ENCODE measurements at places on chromosomes 2 and 18.

GRCh38 chr2:208065476-208065875 is 40.1 kb upstream of the PLEKHM3 start:
- no peak for DNase-seq

DNA sequence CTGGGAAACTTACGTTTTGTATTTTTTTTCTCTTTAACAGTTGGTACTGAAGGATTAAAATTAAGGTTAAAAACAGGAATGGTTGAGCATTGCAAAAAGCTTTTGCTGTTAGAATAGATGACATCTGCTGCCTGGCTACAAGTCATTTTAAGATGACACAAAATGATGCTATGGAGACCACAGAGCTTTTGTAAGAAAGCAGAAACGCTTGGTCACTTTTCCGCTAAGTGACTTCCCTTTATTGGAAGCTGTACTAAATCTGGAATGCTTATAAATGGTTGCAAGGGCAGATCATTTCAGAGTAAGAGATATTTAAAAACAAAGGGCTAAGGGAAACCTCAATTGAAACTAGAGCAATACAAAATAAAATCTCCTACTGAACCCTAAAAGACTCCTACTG is 544.0 kb downstream of the STK39 start:
- DNase-seq = no peak

GRCh38 chr2:96848264-96848663 is 4.4 kb upstream of the ANKRD23 start:
- no peak for DNase-seq

DNA sequence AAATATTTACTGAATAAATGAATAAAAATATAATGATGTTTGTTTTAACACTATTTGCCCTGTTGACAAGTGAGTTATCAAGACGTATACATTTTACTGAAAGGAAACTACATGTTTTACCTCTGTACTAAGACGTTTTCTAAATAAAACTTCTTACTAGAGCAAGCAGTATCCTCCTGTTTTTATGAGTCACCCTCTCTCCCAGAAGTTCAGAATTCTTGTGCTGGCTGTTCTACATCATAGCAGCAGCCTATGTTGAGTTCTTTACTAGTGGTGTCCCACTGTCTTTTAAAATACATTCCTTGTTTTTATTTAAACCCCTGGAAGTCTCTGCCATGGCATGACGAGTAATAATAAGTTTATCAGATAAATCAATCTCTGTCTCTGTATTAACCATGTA is 297.4 kb downstream of the CALCRL start:
- DNase-seq = no peak

DNA sequence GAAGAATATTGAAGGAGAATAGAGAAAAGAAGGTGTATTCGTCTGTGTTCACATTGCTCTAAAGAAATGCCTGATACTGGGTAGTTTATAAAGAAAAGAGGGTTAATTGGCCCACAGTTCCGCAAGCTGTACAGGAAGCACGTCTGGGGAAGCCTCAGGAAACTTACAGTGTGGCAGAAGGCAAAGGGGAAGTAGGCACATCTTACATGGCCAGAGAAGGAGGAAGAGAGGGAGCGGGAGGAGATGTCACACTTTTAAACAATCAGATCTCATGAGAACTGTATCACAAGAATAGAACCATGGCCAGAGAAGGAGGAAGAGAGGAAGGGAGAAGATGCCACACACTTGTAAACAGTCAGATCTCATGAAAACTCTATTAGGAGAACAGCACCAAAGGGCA is 159.6 kb upstream of the TPO start:
- no peak for DNase-seq

GRCh38 chr2:234986390-234986789 is 34.6 kb downstream of the SH3BP4 start:
- DNase-seq = no peak

GRCh38 chr2:217465100-217465499 is 537.7 kb downstream of the TNS1 start:
- DNase-seq = no peak

GRCh38 chr2:239002954-239003623 is 155.2 kb downstream of the TWIST2 start:
- DNase-seq = no peak

DNA sequence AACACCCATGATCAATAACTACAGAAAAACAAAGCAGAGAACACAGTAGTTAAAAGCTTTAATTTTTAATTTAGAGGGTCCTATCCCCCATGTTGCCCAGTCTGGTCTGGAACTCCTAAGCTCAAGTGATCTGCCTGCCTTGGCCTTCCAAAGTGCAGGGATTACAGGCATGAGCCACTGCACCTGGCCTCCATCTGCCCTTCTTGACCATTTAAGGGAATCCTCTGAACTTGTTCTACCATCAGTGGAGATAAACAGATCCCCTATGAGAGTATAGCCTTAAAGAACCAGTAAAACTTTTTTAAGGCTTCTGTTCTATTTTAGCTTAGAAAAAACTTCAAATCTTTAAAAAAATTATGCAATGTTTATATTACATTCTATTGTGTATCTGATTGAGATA is 13.5 kb upstream of the ATP5MC3 start:
- no peak for DNase-seq

- DNase-seq = no peak
Measured at GRCh38 chr2:238668426-238668825, 179.5 kb upstream of the TWIST2 start.

DNA sequence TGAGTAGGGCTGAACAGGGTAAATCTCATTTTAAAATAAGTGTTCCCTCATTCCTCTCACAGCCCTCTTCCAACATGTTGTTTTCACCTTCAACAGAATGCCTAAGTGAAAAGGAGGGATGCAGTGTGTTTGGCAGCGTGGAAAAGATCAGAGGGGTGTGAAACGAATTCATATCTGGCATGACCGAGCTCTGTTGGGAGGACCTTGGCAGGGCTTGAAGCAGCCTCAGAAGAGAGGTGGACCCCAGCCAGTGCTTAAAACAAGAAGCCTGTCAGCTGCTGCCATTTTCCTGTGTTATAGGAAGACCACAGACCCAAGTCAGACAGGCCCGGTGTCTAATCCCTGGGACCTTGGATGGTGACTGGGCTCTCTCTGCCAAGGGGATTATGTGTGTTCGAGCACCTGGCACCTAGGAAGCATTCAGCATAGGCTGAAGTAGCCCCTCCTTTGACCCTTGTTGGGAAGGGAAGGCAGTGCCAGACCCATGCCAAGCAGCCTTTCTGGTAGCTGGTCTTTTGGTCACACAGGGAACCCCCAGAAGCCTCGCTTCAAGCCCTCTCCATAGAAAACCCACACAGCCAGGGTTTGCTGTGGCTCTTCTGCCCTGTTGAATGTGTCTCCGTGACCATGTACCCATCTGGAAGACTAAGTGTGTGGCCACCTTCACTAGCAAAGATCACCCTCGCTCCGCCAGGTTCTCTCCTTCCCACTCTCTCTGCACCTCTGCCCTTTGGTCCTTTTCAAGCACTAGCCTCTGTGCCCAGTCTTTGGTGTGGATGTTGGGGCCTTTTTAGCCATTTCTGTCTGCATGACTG is 87.5 kb upstream of the ST3GAL5 start:
- no peak for DNase-seq

DNA sequence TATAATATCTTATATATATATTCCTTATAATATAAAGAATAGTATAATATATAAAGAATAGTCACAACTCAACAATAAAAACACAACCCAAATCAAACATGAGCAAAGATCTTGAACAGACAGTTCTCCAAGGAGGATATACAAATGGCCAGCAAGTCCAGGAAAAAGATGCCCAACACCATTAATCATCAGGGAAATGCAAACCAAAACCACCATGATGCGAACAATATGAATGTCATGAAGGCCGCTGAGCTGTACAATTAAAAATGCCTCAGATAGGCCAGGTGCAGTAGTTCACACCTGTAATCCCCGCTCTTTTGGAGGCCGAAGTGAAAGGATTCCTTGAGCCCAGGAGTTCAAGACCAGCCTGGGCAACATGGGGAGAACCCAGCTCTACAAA is 58.9 kb downstream of the SLC35F5 start:
- no peak for DNase-seq

GRCh38 chr2:174971868-174972781 is 33.1 kb downstream of the CHN1 start:
- no peak for DNase-seq

- no peak for DNase-seq
Measured at GRCh38 chr2:239472235-239472775, 71.5 kb upstream of the HDAC4 start.

DNA sequence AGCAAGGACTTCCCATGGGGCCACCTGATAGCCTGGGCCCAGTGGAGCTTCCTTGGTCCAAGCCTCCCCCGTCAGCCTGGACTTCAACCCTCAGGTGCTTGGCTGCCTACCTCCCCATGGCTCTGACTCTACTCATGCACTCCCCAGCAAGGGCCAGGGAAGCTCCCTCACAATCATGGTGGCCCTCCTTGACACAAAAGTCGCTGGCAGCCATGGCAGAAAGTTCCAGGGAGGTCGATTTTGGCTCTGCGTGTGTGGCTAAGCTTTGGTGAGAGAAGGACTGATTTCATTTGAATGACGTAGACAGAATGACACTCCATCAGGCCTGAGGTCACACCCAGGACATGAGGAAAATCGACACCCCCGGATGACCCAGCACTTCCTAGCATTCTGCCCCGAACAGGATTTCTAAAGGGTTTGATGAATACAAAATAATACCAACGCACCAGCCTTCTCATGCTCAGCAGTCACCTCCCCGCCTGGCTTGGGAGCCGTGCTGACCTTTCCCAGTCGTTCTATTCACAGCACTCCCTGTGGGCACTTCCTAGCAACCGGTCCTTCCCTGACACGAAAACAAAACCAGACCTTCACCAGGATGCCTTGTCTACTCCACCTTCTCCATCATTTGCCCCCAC is 52.7 kb downstream of the LBH start:
- DNase-seq = no peak

DNA sequence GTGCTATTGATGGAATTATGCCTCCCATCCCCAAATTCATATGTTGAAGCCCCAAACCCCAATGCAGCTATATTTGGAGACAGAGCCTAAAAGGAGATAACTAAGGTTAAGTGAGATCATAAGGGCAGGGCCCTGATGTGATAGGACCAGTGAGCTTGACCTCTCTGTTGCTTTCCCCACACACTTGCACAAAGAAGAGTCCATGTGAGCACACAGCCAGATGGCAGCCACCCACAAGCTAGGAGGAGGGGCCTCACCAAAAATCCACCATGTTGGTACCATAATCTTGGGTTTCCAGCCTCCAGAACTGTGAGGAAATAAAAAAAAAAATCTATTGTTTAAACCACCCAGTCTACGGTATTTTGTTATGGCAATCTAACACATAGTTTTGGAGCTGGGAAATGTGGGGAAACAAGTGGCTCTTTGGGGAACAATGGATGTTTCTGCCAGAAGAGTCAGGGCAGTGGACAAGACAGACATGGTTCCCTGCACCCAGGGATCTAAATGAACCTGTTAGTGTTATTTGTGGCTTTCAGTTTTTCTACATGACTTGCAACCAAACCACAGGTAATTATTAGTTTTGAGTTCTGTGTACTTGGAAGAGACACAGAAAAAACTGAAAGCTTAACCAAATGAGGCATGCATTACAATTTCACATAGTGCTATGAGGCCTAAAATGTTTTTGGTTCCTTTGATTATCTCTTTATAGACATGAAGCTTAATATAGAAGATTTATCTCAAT is 259.1 kb downstream of the LTBP1 start:
- no peak for DNase-seq

DNA sequence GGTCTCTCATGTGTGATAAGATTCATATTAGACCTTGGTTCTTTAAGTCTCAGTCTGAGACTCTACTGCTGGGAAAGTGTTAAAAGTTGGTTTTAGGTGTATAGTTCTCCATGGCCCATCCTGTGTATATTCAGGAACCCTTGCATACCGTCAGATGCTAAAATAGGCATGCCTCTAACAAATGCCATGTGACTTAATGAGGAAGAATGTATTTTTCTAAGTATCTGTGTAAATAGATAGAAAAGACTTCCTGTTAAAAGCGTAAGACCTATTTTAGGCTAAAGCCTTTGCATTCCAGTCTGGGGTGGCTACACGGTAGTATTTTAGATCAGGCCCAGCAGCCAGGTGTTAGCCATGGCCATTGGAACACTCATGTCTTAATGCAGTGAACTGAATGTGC is 73.3 kb downstream of the RHBDD1 start:
- no peak for DNase-seq

DNA sequence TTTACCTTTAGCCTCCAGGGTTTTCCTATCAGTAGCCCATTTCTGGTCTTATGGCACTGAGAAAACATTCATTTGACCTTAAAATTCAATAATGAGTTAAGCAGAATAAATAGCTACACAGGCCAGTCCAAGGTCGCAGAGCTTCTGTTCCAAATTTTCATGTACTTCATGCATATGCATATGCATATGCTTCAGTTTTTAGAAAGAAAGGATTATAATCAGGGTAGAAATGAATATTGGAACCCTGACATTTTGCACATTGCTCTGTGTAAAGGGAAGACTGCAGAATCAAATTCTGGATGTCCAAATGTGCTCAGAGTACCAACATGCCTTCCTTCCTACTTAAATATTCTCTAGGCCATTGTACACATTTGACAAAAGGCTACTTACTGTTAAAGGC is 104.9 kb downstream of the DPP4 start:
- no peak for DNase-seq

- DNase-seq = no peak
Measured at GRCh38 chr18:50826027-50826426, 6.2 kb upstream of the MRO start.

Measured in T-helper 2 cell (primary cell).